ENCODE measurements at places on chromosomes 6 and 20.

DNA sequence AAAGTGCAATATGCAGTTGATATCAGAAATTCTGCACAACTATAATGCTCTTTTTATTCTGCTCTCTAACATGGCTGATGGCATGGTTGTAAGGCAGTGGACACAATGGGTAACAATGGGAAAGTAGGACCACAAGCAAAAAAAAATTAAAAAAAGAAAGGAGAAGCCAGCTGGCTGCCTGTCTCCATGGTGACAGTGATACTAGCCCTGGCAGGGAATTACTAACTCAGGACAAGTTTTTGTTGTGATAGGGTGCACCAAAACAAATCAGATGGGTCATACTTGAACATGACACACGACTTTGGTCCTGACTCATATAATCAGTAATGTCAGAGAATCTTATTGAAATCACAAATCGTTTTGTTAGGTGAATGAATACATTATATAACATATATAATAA, 169.4 kb downstream of the TRDN start:
- no peak for DNase-seq

GRCh38 chr6:146202570-146202969, 173.7 kb downstream of the GRM1 start:
- peak; percentile 4 for DNase-seq

DNA sequence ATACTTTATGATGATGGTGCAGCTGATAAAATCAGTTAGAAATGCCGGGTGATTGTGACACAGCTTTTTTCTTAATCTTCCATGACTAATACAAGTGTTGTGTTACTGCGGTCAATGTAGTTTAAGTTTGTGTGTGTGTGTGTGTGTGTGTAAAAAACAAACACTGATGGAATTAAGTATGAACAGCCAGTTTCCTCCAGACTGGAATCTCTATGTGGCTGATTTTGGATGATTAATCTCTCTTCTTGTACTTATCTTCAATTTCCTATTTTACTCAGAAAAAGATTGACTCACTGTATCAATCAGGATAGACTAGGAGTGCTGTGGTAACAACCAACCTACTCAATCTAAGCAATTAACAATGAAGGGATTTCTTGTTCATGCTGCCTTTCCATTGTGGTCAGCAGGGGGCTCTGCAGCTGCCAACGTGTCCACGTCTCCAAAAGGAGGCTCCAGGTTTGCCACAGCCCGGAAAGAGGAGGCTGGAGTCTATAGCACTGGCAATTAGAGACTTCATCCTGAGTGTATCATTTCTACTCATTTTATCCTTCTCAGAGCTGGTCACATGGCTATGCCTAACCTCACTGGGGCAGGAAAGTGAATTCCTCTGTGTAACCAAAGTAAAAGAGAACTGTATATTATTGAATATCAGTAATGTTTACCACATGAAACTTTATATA, 107.7 kb downstream of the CD109 start:
- DNase-seq: peak; percentile 76

GRCh38 chr6:116278854-116279231, 887 bp downstream of the TSPYL1 start:
- peak; percentile 58 for DNase-seq

DNA sequence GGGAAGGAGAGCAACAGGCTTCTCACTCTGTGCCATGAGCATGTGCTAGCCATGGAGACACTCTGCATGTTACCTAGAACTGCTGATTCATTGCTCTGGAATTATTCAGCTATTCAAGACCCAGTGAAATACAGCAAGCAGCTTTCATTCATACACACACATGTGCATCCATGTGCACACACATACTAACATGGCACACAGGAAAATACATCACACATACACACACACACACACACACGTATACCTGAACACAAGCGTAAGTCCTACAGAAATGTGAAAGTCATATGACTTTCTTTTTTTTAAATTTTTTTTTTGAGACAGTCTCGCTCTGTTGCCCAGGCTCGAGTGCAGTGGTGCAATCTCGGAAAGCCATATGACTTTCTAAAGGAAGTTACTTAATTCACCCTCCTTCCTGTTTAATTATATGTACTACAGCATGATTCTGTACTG, 108.2 kb upstream of the NFATC2 start:
- no peak for DNase-seq

GRCh38 chr6:25166955-25167748, 112.0 kb upstream of the CARMIL1 start:
- DNase-seq: no peak

GRCh38 chr20:18989736-18990474, 176.3 kb downstream of the SCP2D1 start:
- DNase-seq: no peak

DNA sequence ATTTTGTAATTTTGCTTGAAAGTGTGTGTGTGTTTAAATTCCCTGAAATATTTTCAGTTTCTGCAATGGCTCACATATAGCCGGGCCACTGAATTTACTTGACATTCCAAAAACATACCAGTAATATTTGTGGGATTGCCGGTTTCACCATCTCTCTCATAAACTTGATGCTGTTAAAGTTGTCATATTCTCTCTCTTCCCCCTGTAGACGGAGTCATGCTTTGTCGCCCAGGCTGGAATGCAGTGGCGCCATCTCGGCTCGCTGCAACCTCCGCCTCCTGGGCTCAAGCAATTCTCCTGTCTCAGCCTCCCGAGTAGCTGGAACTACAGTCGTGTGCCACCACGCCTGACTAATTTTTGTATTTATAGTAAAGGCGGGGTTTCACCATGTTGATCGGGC, 122.1 kb downstream of the TIAM2 start:
- peak; percentile 57 for DNase-seq

DNA sequence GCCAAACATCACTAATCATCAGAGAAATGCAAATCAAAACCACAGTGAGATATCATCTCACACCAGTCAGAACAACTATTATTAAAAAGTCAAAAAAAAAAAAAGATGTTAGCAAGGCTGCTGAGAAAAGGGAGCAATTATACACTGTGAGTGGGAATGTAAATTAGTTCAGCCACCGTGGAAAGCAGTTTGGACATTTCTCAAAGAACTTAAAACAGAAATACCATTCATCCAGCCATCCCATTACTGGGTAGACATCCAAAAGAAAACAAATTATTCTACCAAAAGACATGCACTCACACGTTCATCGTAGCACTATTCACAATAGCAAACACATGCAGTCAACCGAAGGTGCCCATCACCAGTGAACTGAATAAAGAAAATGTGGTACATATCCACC, 213.9 kb downstream of the TTLL2 start:
- no peak for DNase-seq

- peak; percentile 89 for DNase-seq
Measured at GRCh38 chr20:40980106-40980827, 48.4 kb upstream of the TOP1 start.

- DNase-seq: peak; percentile 67
Measured at GRCh38 chr6:16681260-16681873, 79.9 kb downstream of the ATXN1 start.

- peak; percentile 28 for DNase-seq
Measured at GRCh38 chr6:74447013-74447412, 751.0 kb downstream of the CD109 start.

- no peak for DNase-seq
Measured at GRCh38 chr6:168369786-168370185, 50.2 kb upstream of the DACT2 start.

DNA sequence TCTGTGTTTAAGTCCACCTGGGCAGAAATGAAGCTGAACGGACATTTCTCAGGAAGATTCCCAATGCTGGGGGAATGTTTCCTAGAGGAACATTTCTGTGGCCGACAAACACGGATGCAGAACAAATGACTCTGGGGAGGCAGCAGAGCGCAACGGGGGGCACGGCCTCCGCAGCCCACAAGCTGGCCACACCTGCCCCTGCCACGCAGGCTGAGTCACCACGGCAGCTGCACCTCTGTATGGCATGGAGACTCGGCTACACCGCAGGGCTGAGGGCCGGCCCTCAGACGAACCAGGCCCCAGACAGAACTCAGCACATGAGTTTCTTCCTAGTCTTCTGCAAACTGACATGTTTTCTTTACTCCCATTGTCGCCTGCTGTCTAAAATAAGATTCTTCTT, 10.0 kb upstream of the PRR18 start:
- DNase-seq: peak; percentile 97

DNA sequence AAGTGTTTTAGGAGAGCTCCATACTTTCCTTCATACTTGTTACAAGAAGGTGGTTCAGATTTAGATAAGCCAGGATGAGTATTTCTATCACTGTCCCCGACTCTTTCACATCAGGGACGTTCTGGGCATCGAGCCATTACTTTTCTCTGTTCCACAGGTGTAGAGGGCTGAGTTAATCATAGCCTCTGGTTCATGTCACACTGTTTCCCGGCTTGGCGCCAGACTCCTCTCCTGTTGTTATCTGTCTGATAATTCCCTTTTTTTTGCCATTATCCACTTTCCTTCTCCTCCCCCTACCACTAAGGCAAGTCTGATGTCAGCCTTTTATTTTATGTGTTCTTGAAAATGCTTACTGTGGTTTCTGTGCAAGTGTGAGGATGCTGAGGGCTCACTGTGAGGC, 593.4 kb downstream of the UTRN start:
- no peak for DNase-seq

- DNase-seq: no peak
Measured at GRCh38 chr6:155791186-155791585, 335.5 kb upstream of the NOX3 start.

DNA sequence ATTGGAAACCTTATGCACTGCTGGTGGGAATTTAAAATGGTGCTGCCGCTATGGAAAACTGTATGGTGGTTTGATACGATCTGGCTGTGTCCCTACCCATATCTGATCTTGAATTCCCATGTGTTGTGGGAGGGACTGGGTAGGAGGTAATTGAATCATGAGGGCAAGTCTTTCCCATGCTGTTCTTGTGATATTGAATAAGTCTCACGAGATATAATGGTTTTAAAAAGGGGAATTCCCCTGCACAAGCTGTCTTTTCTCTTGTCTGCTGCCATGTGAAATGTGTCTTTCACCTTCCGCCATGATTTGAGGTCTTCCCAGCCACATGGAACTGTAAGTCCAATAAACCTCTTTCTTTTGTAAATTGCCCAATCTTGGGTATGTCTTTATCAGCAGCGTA, 4.9 kb downstream of the TAP2 start:
- no peak for DNase-seq

- no peak for DNase-seq
Measured at GRCh38 chr6:127385668-127386430, 42.4 kb upstream of the ECHDC1 start.

DNA sequence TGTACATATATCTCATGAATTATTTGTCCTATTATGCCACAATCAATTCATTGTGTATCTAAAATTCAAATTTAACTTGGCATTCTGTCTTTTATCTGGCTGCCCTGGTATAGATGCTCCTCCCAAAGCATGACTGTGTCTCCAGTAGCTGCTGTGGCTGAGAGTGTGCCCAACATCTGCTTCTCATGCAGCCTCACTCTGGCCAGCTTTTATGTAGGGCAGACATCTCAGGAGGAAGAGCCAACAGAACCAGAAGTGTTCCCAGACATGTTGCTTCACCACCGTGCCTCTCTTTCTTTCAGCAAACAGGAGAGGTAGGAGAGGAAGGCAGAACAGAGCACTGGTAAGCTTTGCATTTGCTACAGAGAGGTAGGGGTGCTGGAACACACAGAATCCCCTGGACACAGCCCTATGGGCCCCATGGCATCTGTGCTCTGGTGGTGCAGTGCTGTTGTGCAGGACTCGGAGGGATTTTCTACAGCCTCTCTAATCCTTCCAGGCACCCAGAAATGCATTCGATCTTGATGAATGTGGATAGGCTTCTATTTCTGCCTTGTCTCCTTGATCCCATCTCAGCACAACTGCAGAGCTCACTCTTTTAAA, 637.1 kb downstream of the UTRN start:
- peak; percentile 55 for DNase-seq

DNA sequence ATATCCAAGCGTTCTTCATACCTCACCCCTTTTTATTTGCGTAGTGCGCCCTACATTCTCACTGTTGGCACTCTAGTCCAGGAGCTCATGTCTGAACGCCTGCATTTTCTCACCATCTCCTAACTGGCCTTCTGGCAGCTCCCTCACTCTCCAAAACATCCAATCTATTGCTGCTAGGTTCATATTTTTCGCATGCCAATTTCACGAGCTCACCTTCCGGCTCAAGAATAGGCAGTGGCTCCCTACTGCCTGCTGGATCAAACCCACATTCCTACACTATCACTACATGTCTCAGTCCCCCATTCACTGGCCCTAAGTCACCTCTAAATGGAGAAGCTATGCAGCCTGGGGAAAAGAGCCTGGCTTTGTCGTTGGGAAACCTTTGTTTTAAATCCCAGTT, 115.0 kb downstream of the IPCEF1 start:
- DNase-seq: no peak

DNA sequence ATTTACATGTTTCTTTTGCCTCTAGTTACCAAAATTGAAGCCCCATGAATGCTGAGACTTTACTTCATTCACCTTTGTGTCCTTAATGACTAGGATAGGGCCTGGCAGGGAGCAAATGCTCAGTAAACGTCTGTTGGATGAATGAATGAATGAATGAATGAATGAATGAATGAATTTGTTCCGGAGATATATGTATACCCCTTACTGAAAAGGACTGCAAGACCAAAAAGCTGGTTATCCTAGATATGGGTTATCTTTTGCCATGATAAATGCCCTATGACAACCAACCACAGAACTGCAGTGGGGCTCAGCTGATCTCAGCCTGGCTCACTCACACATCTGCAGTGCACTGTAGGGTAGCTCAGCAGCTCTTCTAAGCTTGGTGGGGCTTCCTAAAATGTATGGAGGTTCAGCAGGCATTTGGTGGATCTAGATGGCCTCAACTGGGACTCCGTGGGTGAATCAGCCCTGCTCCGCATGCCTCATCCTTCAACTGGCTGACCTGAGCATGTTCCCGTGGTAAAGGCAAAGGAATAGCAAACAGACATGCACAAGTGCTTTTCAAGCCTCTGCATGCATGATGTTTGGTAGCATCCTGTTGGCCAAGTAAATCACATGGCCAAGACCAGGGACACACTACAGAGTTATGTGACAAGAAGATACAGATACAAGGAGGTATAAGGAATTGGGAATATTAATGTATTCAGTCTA, 378.7 kb upstream of the SOX4 start:
- DNase-seq: no peak

DNA sequence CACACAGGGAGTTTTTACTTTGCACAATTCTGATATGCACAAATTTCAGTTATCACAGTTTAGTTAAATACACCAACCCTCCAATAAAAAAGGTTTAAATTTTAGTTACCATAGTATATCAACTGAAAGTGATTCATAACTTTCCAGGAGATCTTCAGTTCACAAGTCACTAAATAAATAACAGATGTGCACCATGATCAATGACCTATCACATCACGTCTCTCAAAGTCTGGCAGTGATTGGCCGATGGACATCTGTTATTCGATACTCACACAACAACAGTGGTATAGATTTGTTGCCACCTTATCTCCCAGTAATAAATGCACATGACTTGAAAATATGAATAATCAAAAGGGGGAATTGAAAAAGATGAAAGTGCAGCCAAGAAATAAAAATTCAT, 66.8 kb upstream of the PTCHD4 start:
- no peak for DNase-seq

- peak; percentile 65 for DNase-seq
Measured at GRCh38 chr6:148524976-148525375, 182.3 kb downstream of the SASH1 start.

GRCh38 chr6:162219266-162219665, 508.3 kb downstream of the PRKN start:
- no peak for DNase-seq

Measured in myocyte (in vitro differentiated cells).